ENCODE measurements at places on chromosomes 1 and 21. TPM values are rescaled to one million over a fixed set of nuclear protein-coding genes. Genes with fewer than 3 reads are reported as not detected.
A peak's percentile ranks its signal among the peaks of the same experiment; 100 is the strongest.

GRCh38 chr1:230800891-230801840 is 54.0 kb downstream of the CAPN9 start:
- H3K36me3 ChIP-seq = no peaks in the 10 kb centered on the region
- no peaks in the 10 kb centered on the region for H3K4me1 ChIP-seq
- no peak overlapping the region for H3K4me3 ChIP-seq
- no peak for DNase-seq

- H3K36me3 ChIP-seq = no peaks in the 10 kb centered on the region
- H3K27ac ChIP-seq = no peak overlapping the region
- H3K4me1 ChIP-seq = no peaks in the 10 kb centered on the region
Observed at GRCh38 chr1:147494998-147495580, 46.2 kb upstream of the BCL9 start.

- H3K36me3 ChIP-seq = no peaks in the 10 kb centered on the region
- H3K4me3 ChIP-seq = no peak overlapping the region
- H3K27ac ChIP-seq = no peak overlapping the region
- no peaks in the 10 kb centered on the region for H3K4me1 ChIP-seq
- no peak for DNase-seq
Observed at GRCh38 chr1:230766318-230766717, 19.1 kb downstream of the CAPN9 start.

- H3K4me3 ChIP-seq = no peak overlapping the region
- H3K27ac ChIP-seq = no peak overlapping the region
- no peak for DNase-seq
- no peaks in the 10 kb centered on the region for H3K4me1 ChIP-seq
Observed at GRCh38 chr1:55338448-55338820, 123.3 kb upstream of the USP24 start.

DNA sequence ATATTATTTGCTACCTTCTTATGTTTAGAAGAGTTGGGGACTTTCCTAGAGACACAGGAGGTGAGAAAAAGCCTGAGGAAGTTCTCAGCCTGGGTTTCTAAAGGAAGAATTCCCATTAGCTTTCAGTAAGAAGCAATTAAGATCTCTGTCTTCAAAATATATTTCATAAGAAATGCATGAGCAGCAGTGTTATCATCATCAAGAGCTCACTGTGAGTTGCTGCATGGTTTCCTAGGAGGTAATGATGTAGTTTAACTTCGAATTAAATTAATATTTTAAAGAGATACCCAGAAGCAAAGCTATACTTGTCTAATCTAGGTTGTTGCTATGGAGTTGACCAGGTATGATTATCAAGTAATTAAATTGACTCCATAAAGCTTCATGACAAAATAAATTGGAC is 5.7 kb upstream of the POGZ start:
- H3K27me3 ChIP-seq = no peaks in the 10 kb centered on the region
- H3K4me3 ChIP-seq = no peak overlapping the region
- H3K4me1 ChIP-seq = no peaks in the 10 kb centered on the region
- no peaks in the 10 kb centered on the region for H3K36me3 ChIP-seq
- DNase-seq = no peak
- no peak overlapping the region for H3K27ac ChIP-seq

GRCh38 chr1:22428672-22429071 is 23.0 kb upstream of the ZBTB40 start:
- DNase-seq = peak; percentile 28
- no peak overlapping the region for H3K27ac ChIP-seq
- no peaks in the 10 kb centered on the region for H3K36me3 ChIP-seq

DNA sequence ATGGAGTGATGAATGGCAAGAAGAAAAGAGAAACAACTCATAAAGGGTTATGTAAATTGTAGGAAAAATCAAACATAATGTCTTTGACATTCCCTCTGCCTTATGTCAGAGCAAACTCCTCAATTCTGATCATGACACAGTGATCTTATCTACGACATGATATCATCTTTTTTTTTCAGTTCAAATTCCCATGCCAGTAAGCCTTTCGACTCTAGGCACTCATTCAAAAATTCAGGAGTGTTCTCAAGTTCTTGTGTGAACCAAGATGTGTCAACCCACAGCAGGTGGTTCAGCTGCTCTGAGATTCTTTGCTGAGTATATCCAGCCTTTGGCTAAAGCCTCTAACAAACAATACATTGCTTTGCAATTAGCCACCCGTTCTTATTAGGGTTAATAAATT is 97.1 kb upstream of the ESRRG start:
- H3K36me3 ChIP-seq = no peaks in the 10 kb centered on the region
- no peak overlapping the region for H3K4me3 ChIP-seq
- no peaks in the 10 kb centered on the region for H3K4me1 ChIP-seq
- DNase-seq = no peak
- H3K27me3 ChIP-seq = no peaks in the 10 kb centered on the region
- no peak overlapping the region for H3K27ac ChIP-seq

GRCh38 chr1:1122981-1123480 is 7.1 kb upstream of the C1orf159 start:
- no peak overlapping the region for H3K27ac ChIP-seq
- H3K4me1 ChIP-seq = no peaks in the 10 kb centered on the region
- no peaks in the 10 kb centered on the region for H3K36me3 ChIP-seq
- DNase-seq = no peak

- peaks cover 27% of the 10 kb centered on the region for H3K36me3 ChIP-seq
- no peaks in the 10 kb centered on the region for H3K27me3 ChIP-seq
- no peak overlapping the region for H3K27ac ChIP-seq
- DNase-seq = no peak
- H3K4me3 ChIP-seq = no peak overlapping the region
Observed at GRCh38 chr1:114703242-114703641, 7.9 kb upstream of the AMPD1 start.

DNA sequence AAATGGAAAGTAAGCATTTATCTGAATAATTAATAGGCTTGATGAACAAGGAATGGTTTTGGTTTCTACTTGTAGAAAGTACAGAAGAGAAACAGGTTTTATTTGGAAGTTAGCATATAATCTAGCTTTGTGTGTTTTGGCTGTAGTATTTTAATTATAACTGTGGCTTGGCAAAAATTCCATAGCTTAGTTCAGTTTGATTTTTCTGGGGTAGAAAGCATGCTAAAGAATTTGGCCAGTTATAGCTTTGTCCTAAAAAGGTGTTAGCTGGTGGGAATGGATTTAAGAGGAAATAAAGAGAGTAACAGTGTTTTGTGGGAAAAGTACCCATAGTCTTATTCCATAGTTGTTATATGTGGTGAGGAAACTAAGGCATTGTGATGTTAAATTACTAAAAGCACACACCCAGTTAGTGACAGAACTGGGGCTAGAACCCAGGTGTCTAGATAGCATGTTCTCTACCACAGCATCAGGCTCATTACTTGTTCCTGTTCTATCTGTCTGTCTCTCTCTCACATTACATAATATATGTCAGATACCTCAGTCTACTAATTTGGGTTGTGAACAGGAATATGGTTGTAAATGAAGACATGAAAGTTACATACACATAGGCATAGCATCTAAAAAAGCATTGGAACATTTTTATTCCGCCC is 55.0 kb downstream of the MPZL1 start:
- H3K36me3 ChIP-seq = peaks cover 7% of the 10 kb centered on the region
- no peak for DNase-seq
- no peaks in the 10 kb centered on the region for H3K27me3 ChIP-seq
- peak overlapping the region; percentile 8 for H3K27ac ChIP-seq
- H3K4me1 ChIP-seq = peaks cover 20% of the 10 kb centered on the region

- DNase-seq = no peak
- H3K27me3 ChIP-seq = no peaks in the 10 kb centered on the region
- H3K27ac ChIP-seq = peak overlapping the region; percentile 60
- no peaks in the 10 kb centered on the region for H3K36me3 ChIP-seq
Observed at GRCh38 chr1:24724345-24725208, 20.7 kb upstream of the CLIC4 start.

The FCGR1A gene
- 28.0 TPM for total RNA-seq

DNA sequence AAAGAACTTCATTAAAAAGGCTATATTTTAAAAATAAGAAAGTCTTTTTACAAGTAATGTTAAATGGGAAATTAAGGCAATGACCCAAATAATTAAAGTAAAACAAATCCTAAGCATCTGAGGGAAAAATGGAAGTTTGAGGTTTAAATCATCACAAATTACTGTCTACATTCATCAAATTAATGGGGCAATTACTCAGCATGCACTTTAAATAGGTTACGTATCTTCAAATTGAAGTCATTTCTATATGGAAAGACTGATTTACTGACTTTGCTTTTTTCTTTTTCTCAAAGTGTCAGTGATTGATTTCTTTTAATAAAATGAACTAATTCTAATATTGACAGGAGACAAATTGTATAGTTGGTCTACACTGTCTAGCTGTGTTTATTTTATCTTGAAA is 1452.3 kb downstream of the NCAM2 start:
- no peak overlapping the region for H3K4me3 ChIP-seq
- no peaks in the 10 kb centered on the region for H3K4me1 ChIP-seq
- no peaks in the 10 kb centered on the region for H3K36me3 ChIP-seq
- no peak overlapping the region for H3K27ac ChIP-seq
- H3K27me3 ChIP-seq = no peaks in the 10 kb centered on the region

DNA sequence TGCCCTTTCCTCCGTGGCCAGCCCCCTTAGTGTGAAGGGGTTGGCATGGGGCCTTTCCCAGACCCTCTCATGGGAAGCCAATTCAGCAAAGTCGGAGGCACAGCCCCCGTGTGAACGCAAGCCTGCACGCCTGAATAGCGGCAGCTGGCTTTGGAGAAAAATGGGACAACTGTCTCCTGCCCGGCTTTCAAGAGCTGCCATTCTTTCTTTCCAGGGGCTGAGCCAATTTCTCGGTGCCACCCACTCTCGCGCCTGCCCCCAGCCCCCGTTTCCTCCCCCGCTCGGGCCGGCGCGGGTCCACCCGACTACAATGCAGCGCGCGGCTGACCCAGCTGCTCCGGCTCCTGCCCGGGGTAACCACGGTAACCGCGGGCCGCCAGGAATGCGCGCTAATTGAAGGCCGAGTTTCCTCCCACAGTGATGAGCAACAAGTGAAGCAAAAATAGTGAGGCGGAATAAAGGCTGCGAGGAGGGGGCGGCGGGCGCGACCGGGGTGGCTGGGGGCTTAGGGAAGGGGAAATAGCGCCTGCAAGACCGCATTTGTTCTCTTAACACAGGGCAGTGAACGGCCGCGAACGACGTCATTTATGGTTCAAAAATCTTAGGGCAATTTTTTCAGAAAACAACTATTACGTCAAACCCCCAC is 27.8 kb downstream of the ILDR2 start:
- DNase-seq = peak; percentile 64
- H3K4me1 ChIP-seq = no peaks in the 10 kb centered on the region
- no peaks in the 10 kb centered on the region for H3K36me3 ChIP-seq
- H3K4me3 ChIP-seq = peak overlapping the region; percentile 33
- H3K27me3 ChIP-seq = no peaks in the 10 kb centered on the region

The TP73 gene
- not detected for total RNA-seq

DNA sequence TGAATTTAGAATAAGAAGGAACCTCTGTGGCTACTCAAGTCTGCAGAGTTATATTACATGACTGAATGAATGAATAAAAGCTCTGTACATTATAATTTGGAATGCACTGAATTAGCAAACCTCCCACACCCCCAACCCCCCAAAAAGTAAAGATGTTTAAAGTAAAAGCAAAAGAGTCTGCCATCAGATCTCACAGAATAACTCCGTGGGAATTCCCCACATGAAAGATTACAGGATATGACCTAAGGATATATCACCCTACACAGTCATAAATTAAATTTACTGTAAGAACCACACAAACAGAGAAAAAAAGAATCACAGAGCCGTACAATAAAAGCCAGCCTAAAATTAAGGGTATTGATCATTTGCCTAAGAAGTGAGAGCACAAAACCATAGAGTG is 587.3 kb downstream of the PTPRC start:
- no peaks in the 10 kb centered on the region for H3K27me3 ChIP-seq

The GJA5 gene
- total RNA-seq = 49.7 TPM

The SLC30A10 gene
- total RNA-seq = not detected

Measured in ascending aorta (tissue), 2 donors.